Smooth muscle cell of trachea (primary cell): ENCODE measurements at places on chromosomes 13 and 19. TPM values are rescaled to one million over a fixed set of nuclear protein-coding genes. Genes with fewer than 3 reads are reported as not detected.

PLPP2 gene
- total RNA-seq = 42.5 and 76.9 TPM in 2 replicates

TNFRSF19 gene
- total RNA-seq = 117 and 144 TPM in 2 replicates

FLT3 gene
- total RNA-seq = not detected in 2 replicates

SPACA4 gene
- total RNA-seq = not detected in 2 replicates

ZNF805 gene
- total RNA-seq = 24.1 and 28.6 TPM in 2 replicates
